ENCODE measurements at places on chromosomes 3 and 15.

- DNase-seq = no peak
These were observed 881.5 kb downstream of the VGLL3 start for GRCh38 chr3:86109434-86109833.

DNA sequence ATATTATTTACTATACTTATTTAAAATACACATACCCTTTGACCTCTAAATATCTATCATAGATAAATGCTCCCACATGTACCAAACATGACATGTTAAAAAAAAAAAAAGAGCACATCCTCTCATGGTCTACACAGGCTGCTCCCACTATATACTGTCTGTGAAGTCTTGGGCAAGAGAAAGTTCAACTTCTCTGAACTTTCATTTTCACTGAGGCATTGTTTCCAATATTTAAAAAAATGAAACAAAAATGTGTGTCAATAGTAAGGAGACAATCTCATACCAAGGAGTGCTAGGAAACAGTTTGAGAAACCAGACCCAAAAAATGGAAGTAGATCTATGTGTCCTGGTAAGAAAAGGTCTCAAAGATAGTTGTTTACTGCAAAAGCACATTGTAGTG, 29.3 kb downstream of the SLC4A7 start:
- no peak for DNase-seq

DNA sequence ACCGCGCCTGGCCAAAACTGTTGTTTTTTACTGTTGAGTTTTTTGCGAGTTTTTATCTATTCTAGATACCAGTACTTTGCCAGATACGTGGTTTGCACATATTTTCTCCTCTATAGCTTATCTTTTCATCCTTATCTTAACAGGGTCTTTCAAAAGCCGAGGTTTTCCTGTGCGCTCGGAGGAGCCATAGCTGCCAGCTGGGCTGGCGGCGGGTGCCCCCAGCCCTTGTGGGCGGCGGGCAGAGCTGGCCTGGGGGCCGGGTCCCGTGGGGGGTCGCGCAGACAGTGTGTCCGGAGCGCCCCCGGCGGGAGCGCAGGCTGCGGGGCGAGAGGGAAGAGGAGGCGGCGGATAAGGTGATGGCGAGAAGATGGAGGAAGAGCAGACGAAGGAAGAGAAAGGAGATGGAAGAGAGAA, 11.1 kb upstream of the EIF4A2 start:
- no peak for DNase-seq

GRCh38 chr15:82943176-82943575, 9.3 kb downstream of the HOMER2 start:
- DNase-seq = no peak

- DNase-seq = peak; percentile 36
These were observed 631 bp downstream of the UBR1 start for GRCh38 chr15:43105077-43105736.

DNA sequence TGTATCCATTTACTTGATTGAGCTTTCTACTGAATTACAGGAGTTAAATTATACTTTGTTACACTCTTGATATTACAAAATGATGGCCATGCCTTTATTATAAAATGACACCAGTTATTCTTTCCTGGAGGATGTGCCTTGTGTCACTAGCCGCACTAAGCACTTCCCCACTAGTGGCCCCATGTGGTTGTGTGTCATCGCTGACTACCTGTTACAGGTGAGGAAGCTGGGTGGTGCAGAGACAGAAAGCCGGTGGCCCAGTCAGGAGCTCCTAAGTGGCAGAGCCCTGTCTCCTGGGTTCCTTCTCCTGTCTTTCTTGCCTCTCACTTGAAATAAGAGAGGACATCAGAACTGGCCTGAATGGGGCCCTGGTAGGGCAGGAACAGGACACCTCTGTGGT, 96.8 kb downstream of the IGF1R start:
- DNase-seq = no peak

DNA sequence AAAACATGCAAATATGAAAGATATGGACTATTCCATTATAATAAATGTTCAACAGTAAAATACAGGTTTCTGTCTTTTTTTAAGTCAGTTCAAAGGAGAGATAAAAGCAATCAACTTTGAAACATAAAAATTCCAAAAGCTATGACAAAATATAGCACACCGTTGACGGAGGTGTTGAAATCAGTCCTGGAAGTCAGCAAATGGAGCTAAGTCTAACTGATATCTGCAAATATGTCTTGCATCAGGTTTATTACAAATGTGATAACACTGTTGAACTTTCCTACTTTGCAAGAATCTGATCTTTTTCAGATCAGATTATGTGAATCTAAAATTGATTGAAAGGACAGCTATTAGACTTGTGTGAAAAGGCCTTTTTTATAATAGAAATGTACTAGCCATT, 300.7 kb downstream of the SHOX2 start:
- DNase-seq = no peak

- no peak for DNase-seq
These were observed 58.0 kb downstream of the FRMD5 start for GRCh38 chr15:44136991-44137477.

DNA sequence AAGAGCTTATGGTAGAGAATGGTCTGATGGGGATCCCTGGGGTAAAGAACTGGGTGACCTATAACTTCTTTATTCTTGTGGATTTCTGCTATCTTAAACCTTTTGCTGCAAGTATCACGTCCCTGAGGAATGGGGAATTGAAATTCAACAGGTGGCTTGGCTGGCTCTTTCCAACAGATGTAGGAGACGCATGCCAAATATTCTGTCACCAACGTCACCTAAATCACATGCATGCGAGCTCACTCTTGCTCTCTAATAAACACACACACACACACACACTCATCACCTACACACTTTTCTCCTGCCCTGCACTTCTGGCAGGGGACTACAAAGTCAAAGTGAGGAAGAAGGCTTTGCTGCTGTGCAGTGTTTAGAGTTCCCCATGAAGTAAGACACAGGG, 145.8 kb upstream of the NECTIN3 start:
- DNase-seq = no peak

DNA sequence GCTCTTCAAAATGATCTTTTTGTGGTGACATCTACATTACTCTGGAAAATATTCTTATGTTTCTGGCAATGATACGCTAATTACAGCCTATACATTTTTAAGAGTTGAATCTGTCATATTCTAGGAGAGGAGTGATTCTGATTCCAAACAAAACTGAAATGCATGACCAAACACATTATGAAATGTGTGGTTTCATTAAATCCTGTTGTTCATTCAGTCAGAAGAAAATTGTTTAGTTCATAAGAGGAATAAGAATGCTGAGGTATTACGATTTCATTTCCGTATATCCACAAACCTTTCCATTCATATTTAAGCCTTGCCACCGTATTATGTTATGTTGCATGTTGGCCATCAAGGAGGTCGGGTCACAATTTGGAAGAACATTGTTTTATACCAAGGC, 345.1 kb downstream of the FEZF2 start:
- no peak for DNase-seq

- DNase-seq = peak; percentile 52
These were observed at the start of gene CAND2 for GRCh38 chr3:12796171-12797123. Gene CAND2, plus strand, starts transcription at chr3:12796680. Its CDS starts 41 bp downstream, at chr3:12796721.

Measured in NCI-H2081 (cell line).